Sciatic nerve (tissue), 2 donors: ENCODE measurements at places on chromosomes 6 and 20. TPM values are rescaled to one million over a fixed set of nuclear protein-coding genes. Genes with fewer than 3 reads are reported as not detected.

TCF15 gene
- total RNA-seq: 2.1 TPM

AK9 gene
- total RNA-seq: 13.8 TPM

GRCh38 chr6:118705544-118706491 lies 54.4 kb upstream of the CEP85L start:
- no peak for DNase-seq

DNA sequence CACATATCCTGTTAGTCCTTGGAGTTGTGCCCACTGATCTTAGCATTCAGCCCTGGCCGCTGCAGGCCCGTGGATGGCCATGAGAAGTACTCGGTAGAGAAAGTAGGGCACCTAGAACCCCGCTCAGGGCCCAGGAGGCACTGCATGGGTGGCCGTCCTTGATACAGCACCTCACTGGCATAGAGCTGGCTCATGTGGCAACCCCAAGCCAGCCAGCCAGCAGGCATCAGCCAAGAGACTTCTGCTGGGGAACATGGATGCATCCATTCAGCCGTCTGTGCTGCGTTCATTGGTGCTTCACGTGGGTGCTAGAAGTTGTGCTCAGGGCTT lies 10.6 kb downstream of the PYGB start:
- DNase-seq: no peak

- DNase-seq: no peak
Measured at GRCh38 chr6:11190625-11191245, 41.7 kb downstream of the NEDD9 start.

GRCh38 chr20:36439040-36439730 lies 102.1 kb upstream of the MYL9 start:
- DNase-seq: peak; percentile 73

GRCh38 chr6:76677017-76677416 lies 604.6 kb upstream of the IMPG1 start:
- no peak for DNase-seq

DNA sequence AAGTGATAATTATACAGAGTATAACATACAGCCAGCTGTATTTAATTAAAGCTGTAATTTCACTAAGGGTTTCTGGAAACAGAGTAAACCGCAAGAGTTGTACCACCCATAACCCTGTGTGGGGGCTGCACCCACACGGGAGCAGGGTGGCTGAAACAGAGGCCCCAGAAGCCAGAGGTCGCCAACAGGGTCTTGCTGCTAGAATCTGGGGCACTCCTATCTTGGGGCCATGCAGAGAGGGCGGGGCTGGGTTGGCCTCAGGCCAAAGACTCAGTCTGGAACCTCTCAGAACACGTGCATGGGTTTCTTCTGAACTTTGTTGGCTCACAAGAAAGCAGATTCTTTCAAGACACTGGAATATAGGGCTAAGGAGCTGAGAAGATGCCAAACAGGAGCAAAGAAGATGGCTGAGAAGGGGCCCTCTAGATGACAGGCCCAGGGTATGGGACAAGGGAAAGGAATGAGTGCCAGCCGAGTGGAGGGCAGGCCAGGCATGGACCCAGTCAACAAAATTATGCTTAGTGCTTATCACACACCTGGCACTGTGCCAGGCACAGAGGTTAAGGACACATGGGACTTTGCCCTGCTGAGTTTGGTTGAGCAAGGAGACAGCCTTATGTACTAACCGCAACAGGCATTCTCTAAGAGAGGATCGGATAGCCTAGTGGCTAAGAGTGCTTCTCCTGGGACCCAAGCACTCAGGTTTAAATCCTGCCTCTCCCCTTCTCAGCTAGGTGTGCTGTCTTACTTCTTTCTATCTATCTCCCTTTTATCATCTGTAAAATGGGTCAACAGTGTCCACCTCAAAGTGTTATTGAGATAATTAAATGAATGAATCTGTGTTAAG lies 96.6 kb upstream of the FOXP4 start:
- peak; percentile 84 for DNase-seq

DNA sequence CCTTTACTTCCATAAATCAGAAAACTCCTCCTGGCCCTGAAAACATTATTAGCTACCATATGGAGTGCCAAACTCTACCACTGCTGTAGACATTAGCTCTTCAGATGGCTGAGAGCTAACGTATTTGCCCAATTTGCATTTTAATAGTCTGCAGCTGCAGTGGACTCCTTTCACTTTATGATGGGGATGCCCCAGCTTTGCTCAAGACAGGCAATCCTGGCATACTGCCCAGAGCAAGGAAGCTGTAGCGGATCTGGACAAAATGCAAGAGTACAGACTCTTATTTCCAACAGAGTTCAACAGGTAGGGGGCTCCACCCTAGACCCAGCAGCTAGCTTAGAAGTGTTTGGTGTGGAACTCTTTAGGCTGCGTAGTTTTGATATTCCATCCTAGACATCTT lies 246.7 kb downstream of the FOXC1 start:
- peak; percentile 76 for DNase-seq

- no peak for DNase-seq
Measured at GRCh38 chr20:8568075-8568474, 436.0 kb downstream of the PLCB1 start.

GRCh38 chr20:38471987-38472512 lies 593 bp upstream of the RALGAPB start:
- DNase-seq: no peak

GRCh38 chr6:52124126-52125121 lies 37.0 kb upstream of the PKHD1 start:
- DNase-seq: no peak
